ENCODE measurements at places on chromosomes 16 and 17. TPM values are rescaled to one million over a fixed set of nuclear protein-coding genes. Genes with fewer than 3 reads are reported as not detected.

Gene ZNF286A
- total RNA-seq = 39.6 TPM

Gene KRTAP2-2
- total RNA-seq = not detected

Gene CNTD1
- 0.08 TPM for total RNA-seq

Gene EVI2B
- not detected for total RNA-seq

Gene UBE2Z
- 62.3 TPM for total RNA-seq

Gene ITGAL
- total RNA-seq = 1.5 TPM

Gene SLC5A2
- 2.3 TPM for total RNA-seq

DNA sequence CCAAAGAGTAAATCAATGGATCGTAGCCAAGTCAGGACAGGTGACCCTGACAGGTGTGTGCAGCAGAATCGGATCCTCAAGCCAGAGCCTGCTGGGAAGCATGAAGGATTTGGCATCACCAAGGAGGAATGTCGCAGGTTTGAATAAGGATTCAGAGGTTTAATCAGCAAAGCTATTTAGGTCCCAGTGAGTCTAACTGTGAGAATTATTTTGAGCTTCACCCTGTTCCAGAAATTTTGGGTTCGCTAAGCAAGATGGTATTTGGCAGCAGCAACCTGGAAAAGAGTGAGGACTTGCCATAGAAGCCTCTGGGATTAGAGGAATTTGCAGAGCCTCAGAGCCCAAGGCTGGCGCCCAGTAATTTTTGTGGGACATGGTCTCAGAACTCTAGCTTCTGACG lies 173.0 kb downstream of the CCDC182 start:
- H3K4me3 ChIP-seq = no peak overlapping the region
- no peak for DNase-seq
- H3K27ac ChIP-seq = no peak overlapping the region
- H3K4me1 ChIP-seq = peaks cover 3% of the 10 kb centered on the region
- H3K36me3 ChIP-seq = no peaks in the 10 kb centered on the region

GRCh38 chr16:30053376-30054015 lies 12.1 kb upstream of the ALDOA start:
- peak overlapping the region; percentile 18 for H3K27ac ChIP-seq
- H3K27me3 ChIP-seq = no peaks in the 10 kb centered on the region
- DNase-seq = no peak
- no peaks in the 10 kb centered on the region for H3K36me3 ChIP-seq
- peaks cover 6% of the 10 kb centered on the region for H3K4me1 ChIP-seq
- peak overlapping the region; percentile 79 for H3K4me3 ChIP-seq

GRCh38 chr17:57045868-57046704 lies 39.0 kb upstream of the AKAP1 start:
- no peaks in the 10 kb centered on the region for H3K36me3 ChIP-seq
- no peaks in the 10 kb centered on the region for H3K27me3 ChIP-seq
- H3K27ac ChIP-seq = no peak overlapping the region
- DNase-seq = no peak
- H3K4me1 ChIP-seq = no peaks in the 10 kb centered on the region

GRCh38 chr16:87696726-87697125 lies 69.1 kb downstream of the KLHDC4 start:
- no peaks in the 10 kb centered on the region for H3K36me3 ChIP-seq
- no peak for DNase-seq
- no peak overlapping the region for H3K27ac ChIP-seq
- H3K4me3 ChIP-seq = no peak overlapping the region
- H3K4me1 ChIP-seq = no peaks in the 10 kb centered on the region
- no peaks in the 10 kb centered on the region for H3K27me3 ChIP-seq

DNA sequence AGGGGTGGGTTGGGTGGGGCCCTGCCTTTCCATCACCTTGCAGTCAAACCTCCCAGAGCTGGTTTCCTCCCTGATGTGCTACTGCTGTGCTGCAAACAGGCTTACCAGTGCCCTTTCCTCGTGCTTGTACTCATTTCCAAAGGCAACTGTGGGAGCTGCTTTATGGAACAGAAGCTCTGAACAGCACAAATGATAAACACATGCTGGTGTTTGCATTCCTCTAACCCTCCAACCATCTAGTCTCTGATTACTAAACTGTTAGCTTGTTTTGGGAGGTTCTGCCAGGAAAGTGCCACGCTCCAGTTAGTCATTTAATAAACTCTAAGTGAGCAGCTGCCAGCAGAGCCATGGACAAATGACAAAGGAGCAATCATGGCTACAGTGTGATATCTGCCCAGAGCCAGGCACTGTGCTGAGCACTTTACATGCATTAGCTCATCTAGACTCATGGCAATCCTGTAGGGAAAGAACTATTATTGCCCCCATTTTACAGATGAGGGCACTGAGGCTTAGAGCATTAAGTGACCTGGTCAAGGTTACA lies 110.4 kb downstream of the VAT1L start:
- H3K4me1 ChIP-seq = peaks cover 11% of the 10 kb centered on the region
- no peaks in the 10 kb centered on the region for H3K36me3 ChIP-seq
- no peaks in the 10 kb centered on the region for H3K27me3 ChIP-seq
- DNase-seq = peak; percentile 14
- H3K4me3 ChIP-seq = no peak overlapping the region
- H3K27ac ChIP-seq = no peak overlapping the region

- H3K27ac ChIP-seq = peak overlapping the region; percentile 1
- no peak overlapping the region for H3K4me3 ChIP-seq
- H3K4me1 ChIP-seq = peaks cover 56% of the 10 kb centered on the region
Measured at GRCh38 chr17:17944743-17945142, 27.5 kb downstream of the TOM1L2 start.

DNA sequence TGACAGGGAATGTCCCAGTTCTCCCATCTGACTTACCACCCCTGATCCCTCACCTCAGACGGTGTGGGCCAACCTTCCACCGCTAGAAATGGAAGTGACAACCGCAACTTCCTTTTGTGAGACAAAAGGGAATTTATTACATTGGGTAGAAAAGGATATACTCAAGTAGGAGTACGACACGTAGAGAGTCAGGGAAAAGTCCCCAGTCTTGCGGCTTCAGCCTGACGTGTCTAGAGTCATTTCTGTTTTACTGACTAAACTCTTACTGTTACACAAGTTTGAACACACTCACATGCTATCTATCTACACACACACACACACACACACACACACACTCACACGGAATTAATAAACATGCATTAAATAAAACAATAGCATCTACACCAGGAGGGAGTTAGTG lies 178.9 kb downstream of the COPRS start:
- DNase-seq = no peak
- H3K27ac ChIP-seq = no peak overlapping the region
- H3K36me3 ChIP-seq = no peaks in the 10 kb centered on the region
- no peaks in the 10 kb centered on the region for H3K27me3 ChIP-seq
- H3K4me3 ChIP-seq = no peak overlapping the region
- H3K4me1 ChIP-seq = no peaks in the 10 kb centered on the region

GRCh38 chr16:12752159-12752558 lies 51.5 kb downstream of the CPPED1 start:
- no peaks in the 10 kb centered on the region for H3K4me1 ChIP-seq
- no peak overlapping the region for H3K4me3 ChIP-seq
- H3K27me3 ChIP-seq = no peaks in the 10 kb centered on the region
- no peak overlapping the region for H3K27ac ChIP-seq

GRCh38 chr17:48047113-48047740 lies 932 bp upstream of the NFE2L1 start:
- DNase-seq = no peak
- peak overlapping the region; percentile 82 for H3K4me3 ChIP-seq
- H3K36me3 ChIP-seq = no peaks in the 10 kb centered on the region
- peak overlapping the region; percentile 96 for H3K27ac ChIP-seq
- no peaks in the 10 kb centered on the region for H3K27me3 ChIP-seq
- peaks cover 38% of the 10 kb centered on the region for H3K4me1 ChIP-seq

- H3K36me3 ChIP-seq = no peaks in the 10 kb centered on the region
- no peaks in the 10 kb centered on the region for H3K4me1 ChIP-seq
- no peak for DNase-seq
- no peak overlapping the region for H3K4me3 ChIP-seq
Measured at GRCh38 chr17:70653850-70654249, 484.5 kb downstream of the KCNJ2 start.

DNA sequence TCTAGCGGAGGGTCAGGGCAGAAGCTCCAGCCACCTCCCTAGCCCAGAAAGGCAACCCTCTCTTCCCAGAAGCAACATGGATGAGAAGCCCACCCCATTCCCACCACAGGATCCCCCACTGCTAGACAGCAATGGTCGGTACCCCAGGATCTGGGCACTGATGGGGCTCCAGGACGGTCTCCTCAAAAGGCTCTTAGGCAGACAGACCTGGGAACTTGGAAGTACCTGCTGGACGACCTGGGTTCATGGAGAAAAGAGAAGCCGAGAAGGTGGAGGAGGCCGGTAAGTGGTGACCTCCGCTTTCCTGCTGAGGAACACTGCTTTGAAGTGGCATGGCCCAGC lies 96.6 kb downstream of the TBC1D16 start:
- H3K27ac ChIP-seq = no peak overlapping the region
- no peak for DNase-seq
- H3K27me3 ChIP-seq = no peaks in the 10 kb centered on the region
- peaks cover 9% of the 10 kb centered on the region for H3K4me1 ChIP-seq

DNA sequence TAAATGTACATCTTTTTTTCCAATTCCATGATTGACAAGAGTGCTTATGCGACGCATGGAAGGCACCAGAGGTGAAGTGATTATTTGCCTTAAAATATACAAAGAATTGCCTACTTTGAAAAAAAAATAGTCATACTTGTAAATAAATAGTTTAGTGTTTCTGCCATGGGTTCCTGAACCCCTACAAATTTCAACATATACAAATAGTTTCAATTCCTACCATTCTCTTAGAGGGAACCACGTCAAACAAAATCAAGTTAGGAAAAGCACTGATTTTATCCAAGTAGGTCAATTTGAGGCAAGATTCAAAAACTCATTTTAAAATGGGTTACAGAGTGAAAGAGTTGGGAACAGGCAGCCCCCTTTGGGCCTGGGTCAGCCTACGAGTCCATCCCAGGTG lies 11.7 kb downstream of the CMTM3 start:
- peaks cover 4% of the 10 kb centered on the region for H3K36me3 ChIP-seq
- no peaks in the 10 kb centered on the region for H3K27me3 ChIP-seq
- no peak overlapping the region for H3K27ac ChIP-seq

GRCh38 chr17:40327735-40328385 lies 18.9 kb downstream of the RARA start:
- no peak overlapping the region for H3K4me3 ChIP-seq
- H3K27me3 ChIP-seq = no peaks in the 10 kb centered on the region
- no peak for DNase-seq
- H3K36me3 ChIP-seq = no peaks in the 10 kb centered on the region

DNA sequence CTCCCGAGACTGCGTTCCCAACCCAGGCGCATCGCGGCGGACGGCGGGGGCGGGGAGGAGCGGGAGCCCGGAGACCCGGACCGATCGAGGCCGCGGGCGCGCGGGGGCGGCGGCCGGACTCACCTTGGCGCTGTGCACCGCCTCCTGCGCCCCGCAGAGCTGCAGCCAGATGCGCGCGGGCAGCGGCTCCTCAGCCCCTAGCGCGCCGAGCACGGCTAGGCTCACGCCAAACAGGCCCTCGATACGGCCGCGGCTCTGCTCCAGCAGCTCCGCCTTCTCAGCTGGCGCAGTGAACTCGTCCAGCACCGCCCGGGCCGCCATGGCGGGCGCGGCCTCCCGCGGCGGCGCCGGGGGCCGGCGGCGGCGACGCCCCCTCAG lies 339 bp downstream of the N4BP1 start:
- DNase-seq = peak; percentile 79
- H3K27ac ChIP-seq = peak overlapping the region; percentile 99
- H3K36me3 ChIP-seq = no peaks in the 10 kb centered on the region
- no peaks in the 10 kb centered on the region for H3K27me3 ChIP-seq

DNA sequence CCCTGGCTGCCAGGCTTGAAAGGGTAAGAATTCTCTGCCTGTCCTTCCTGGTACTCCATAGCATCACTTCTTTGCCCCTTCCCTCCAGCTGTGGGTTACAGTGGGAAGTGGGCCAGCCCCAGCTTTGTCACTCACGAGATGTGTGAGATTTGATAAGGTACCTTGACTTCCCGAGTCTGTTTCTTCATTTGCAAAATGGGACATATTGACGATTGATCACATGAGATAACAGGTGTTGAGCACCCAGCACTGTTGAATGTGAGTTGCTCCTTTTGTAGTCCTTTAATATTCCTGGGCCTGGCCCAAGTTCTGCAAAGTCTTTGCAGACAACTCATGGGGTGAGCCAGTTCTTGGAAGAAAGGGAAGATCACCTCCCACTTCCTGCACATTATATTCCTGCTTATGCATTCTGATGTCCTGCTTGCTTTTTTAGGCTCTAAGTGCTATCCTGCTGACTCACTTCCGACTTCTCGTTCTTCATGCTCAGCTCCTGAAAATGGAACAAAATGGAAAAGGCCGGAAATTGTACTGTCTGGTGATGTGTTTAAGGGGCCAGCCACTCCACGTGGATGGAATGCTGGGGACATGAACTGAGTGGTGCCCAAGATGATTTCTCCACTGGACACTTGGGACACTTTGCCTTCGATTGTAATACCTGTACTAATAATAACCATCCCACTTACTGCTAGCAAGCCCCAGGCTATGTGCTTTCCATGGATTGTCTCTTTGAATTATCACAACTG lies 8.3 kb upstream of the NLK start:
- H3K4me1 ChIP-seq = no peaks in the 10 kb centered on the region
- H3K36me3 ChIP-seq = no peaks in the 10 kb centered on the region
- no peak for DNase-seq
- no peak overlapping the region for H3K27ac ChIP-seq
- no peak overlapping the region for H3K4me3 ChIP-seq
- no peaks in the 10 kb centered on the region for H3K27me3 ChIP-seq

- no peaks in the 10 kb centered on the region for H3K27me3 ChIP-seq
- H3K27ac ChIP-seq = no peak overlapping the region
- no peak overlapping the region for H3K4me3 ChIP-seq
Measured at GRCh38 chr17:42873315-42873714, 22.3 kb downstream of the AOC3 start.

DNA sequence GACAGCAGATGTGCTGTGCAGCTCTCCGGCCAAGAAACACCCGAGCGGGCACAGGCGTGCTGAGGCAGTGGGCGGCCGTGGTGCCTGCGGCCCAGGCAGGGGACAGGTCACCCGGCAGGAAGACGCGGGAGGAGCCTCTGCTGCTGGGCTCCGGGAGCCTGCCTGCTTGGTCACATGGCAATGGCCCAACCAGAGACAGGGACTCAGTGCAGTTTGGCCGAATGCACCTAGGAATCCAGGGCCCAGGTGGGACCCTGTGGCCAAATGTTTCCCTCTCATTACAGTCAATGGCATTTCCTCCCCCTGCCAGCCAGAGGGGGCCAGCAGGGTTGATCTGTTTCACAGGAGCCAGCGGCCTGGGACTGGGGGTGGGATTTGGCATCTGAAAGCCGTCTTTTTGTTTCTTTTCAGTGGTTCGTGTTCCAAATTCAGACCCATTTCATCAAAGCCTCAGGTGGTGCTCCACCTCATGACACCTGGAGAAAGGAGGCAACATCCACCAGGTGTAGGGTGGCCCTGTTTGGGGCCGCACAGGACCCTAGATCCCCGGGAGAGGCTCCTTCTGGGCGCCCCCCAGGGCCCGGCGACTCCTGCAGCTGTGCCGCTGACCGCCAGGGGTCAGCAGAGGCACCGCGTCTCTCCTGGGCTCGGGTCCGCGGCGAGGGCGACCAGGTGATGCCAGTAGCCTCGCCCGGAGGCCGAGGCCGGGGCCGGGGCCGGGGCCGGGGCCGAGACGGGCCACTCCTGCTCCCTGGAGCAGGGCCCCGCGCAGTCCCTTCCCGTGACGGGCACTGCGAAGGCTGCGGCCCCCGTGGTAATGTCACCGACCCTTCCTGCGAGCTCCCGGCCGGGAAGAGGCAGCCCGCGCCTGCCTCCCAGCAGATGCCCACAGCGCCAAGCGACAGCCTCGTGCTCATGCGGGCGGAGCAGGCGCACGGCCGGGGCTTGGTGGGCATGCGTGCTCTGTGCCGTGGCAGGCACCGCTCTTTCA lies 118.5 kb downstream of the C16orf78 start:
- H3K4me3 ChIP-seq = no peak overlapping the region
- peaks cover 7% of the 10 kb centered on the region for H3K4me1 ChIP-seq
- DNase-seq = peak; percentile 63
- H3K36me3 ChIP-seq = no peaks in the 10 kb centered on the region
- no peaks in the 10 kb centered on the region for H3K27me3 ChIP-seq
- H3K27ac ChIP-seq = no peak overlapping the region

All from hepatocyte (in vitro differentiated cells).